ENCODE measurements at places on chromosomes 6 and 20.

DNA sequence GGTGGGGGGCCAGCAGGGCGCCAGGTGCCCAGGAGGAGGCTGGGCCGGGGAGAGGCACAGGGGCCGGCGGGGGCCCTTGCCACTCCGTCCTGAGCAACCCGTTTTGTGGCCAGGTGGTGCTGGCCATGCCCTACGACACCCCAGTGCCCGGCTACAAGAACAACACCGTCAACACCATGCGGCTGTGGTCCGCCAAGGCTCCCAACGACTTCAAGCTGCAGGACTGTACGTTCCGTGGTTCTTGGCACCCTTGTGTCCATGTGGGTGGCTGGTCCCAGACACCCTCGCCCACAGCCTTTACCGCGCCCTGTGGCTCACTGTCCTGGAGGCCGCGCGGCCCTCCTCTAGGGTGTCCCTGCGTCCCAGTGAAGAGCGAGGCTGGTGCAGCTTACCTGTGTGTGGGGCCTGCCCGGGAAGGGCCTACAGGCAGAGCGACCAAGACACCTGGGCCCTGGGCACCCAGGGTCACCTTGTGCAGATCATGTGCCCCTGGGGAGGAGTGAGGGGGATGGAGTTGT is 28.7 kb downstream of the PYGB start:
- no peak for DNase-seq

GRCh38 chr20:45406260-45407066 is 1.6 kb upstream of the DBNDD2 start:
- DNase-seq: peak; percentile 42

DNA sequence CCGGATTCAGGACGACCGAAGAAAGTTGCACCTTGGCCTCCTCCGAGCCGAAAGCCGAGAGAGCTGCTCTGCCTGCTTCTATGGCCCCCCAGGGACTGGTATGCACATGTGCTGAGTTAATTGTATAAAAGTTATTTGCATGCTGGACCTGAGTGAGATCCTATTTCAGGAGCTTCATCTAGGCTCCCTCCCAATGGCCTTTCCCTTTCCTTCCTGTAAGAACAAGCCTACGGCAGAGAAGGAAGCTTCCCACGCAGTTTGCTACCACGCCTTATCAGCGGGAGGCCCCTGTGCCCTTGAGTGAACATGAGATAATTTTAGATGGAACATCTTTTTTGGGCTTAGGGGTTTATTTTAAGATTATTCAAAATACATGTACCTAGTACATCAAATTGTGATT is 65.9 kb downstream of the RIN2 start:
- no peak for DNase-seq

DNA sequence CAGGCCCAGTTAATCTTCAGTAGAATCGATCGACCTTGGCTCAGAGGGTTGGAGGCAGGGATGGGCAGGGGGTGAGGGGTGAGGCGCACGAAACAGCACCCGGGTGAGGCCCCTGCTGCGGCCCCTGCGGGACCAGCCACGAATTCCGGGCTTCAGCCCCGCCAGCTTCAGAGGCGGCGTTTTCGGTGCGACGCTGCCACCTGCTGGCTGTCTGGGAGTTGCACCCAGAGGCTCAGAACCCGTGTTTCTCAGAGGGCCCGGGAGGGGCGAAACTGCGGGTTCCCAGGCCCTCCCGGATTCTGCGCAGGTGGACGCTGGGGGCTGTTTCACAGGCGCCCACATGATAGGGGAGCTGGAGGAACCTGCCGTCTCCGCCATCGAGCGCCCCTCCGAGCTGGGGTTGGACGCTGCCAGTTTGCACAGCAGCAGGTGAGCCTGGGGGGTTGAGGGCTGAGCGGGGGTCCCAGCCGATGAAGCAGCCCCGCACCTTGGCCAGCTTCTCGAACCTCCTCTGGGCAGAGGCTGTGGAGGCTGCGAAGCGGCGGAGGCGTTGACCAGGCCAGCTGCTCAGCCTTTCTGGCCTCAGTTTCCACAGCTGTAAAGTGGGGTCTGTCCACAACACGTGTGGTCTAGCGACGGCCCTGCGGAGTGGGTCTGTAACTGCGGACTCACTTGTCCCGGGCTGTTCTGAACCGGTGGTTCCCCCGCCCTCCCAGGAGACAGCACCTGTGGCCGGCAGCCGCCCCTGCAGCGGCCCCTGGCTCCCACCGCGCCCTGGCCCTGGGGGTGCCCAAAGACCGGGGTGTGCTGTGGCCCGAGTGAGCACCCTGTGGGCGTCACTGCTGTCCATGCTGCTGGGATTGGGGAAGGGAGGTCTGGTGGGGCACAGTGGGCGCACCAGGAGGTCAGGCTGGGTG is 2.5 kb upstream of the BHLHE23 start:
- DNase-seq: peak; percentile 42

- DNase-seq: peak; percentile 8
These were observed 600.4 kb downstream of the HTR1B start for GRCh38 chr6:76862936-76863335.

DNA sequence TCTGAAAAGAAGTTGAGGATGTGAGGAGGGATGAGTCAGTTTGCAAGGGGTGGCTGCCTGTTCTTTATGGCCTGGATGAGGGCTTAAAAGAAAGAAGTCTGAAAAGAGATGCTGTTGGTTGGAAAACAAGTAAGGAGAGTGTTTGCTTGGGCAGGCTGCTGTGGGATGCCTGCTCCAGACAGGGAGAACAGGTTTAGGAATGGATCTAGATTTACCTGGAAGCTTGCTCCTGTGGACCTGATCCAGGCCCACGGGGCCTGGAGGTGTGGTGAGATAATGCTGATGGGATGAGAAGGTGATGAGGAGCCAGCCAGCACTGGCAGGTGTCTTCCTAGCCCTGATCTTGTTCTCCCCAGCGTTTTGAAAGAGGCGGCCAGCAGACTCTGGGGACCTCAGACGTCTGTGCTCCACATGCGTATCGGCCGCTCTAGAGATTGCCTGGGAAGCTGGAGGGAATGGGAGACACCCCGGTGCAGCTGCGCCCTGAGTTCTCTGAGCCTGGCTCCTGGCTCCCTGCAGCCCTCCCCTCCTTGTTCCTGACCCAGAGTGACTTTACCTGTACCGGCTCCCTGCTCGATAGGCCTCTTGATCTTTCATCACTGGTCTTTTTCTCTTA is 331.3 kb downstream of the ZFAND3 start:
- DNase-seq: no peak

All from AG10803 (cell line).